Lung (tissue), 17 donors: ENCODE measurements at places on chromosomes 6 and 20. TPM values are rescaled to one million over a fixed set of nuclear protein-coding genes. Genes with fewer than 3 reads are reported as not detected.
A peak's percentile ranks its signal among the peaks of the same experiment; 100 is the strongest.

DNA sequence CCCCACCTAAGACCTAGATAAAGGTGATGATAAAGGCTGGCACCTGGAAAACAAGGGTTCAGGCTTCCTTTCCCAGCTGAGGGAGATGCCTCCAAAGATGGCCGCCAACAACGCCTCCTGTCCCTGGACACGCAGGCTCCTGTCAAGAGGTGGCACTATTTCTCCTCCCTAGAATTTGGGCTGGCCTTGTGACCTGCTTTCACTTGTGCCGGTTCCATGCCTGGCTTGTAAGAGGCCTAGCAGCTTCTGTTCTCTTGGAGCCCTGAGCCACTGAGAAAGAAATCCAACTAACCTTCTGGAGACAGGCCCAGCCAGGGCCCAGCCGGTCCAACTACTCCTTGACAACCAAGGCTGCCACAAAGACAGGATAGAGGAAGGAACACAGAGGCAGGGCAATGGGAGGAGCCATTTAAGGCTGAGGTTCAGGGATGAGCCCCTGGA is 60.2 kb upstream of the RALY start:
- peak; percentile 71 for DNase-seq

- DNase-seq: no peak
These were observed 84.2 kb downstream of the TCP11 start for GRCh38 chr6:35056952-35057351.

DNA sequence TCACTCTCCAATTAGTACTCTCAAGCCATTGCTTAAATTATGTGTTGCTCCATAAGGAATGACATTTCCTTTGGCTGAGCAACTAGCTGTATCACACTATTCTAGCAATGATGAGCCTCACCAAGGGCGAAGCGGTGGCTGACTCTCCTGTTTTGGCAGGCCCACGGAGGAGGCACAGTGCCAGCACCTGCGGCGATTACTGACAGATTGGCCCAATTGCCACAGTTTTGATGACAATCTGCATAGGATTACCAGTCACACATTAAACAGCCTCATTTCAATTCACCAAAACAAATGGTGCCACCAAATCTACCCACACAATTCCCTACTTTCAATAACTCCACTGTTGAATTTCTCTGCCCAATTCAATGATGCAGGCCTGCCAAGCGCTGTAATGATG is 286.9 kb downstream of the PTPRK start:
- no peak for DNase-seq

- DNase-seq: no peak
These were observed 48.9 kb downstream of the CDH22 start for GRCh38 chr20:46259260-46259859.

- no peak for DNase-seq
These were observed 102.9 kb downstream of the CDH4 start for GRCh38 chr20:61354901-61355495.

TSHZ2 gene
- total RNA-seq: 5.6 TPM

DNA sequence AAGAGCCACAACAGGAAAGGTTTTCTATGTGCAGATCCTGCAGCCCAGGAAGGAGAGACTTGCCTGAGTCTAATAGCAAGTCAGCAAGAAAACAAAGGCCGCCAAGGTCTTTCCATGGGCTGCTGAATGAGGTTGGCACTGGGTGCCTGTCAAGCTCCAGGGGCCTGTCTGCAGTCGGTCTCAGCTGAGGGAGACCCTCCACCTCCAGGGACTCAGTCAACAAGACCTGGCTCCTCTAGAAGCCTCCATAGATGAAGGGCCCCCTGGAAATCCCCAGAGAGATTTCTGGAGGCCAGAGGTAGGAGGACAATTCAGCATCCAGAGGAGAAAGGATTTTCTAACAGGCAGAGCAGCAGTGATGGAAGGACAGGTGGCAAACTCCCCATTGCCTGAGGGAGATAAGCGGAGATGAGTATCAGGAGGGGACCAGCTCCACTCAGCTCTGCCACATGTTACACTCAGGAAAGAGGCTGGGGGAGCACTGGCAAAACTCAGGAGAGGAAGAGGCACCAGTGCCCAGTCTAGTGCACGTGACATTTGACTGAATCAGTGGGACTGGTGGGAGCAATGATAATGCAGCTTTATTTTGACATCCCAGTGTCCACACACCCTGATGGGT is 33.5 kb upstream of the FKBP1A start:
- DNase-seq: no peak

DNA sequence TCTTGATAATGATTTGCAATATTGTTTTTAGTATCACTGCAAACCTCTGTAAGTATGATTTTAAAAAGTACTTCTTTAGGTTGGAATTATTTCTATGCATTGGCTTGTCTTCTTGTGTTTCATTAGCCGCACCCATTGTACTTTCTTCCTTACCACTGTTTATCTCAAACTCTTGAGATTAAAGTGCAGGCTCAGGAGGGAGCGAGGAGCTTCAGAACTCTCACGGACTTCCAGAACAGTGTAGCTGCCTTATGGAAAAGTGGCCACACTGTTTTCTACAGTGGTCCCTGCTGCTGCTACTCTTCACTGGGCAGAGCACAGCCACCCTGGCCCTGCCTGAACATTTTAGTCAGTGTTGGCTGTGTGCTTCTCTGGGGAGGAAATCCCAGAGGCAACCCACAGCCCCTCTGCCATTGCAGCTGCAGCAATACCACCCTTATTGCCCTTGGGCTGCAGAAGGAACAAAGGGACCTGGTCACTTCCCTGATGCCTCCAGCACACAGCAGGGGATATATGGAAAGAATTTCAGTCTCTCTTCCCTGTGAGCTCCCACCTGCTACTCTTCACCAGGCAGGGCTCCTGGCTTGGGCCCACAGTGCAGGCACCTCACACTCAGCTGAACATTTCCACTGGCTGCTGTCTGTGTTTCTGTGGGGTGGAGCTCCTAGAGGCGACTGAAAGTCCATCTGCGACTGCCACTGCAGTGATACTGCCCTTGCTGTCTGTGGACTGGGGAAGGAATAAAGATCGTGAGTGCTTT is 91.7 kb upstream of the MAP3K4 start:
- no peak for DNase-seq

FAM209B gene
- total RNA-seq: 0.55 TPM

GRCh38 chr6:36571122-36572043 is 22.8 kb upstream of the SRSF3 start:
- DNase-seq: no peak

ETV7 gene
- total RNA-seq: 3.5 TPM

DNA sequence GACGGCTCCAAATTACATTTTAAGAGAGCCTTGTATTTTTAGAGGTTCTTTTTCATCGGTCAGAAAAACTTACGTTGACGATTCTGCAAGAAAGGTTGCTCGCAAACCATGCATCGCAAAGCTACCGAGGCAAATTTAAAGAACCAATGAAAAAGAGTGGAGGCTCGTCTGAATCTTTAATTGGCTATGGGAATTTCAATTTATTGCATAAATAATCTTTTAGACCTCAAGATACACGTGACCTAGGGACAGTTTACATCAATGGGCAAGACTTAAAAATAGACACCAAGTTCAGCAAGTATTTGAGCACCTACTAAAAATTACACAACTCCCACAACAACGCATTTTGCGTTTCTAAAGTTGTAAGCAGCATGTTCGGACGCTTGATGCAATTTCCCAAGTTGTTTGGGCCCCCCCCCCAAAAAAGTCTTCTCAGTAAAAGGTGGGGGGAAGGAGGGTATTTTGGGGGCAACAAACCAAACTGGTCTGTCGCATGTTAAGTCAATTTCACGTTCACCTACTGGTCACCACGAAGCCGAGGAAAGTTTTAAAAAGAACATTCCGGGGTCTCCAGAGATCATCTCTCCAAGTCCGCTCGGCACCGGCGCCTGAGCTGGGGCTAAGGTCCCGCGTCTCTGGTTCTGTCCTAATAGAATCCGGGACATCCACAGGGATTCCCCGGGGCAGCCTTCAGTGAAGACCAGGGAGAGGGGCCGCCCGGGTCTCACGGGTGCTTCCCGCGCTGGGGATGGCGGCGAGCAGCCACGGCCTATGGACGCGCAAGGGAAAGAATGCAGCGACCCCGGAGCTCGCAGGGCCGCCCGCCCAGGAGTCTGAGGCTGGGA is 851 bp downstream of the SNX5 start:
- peak; percentile 52 for DNase-seq

CRIP3 gene
- 0.83 TPM for total RNA-seq

DNA sequence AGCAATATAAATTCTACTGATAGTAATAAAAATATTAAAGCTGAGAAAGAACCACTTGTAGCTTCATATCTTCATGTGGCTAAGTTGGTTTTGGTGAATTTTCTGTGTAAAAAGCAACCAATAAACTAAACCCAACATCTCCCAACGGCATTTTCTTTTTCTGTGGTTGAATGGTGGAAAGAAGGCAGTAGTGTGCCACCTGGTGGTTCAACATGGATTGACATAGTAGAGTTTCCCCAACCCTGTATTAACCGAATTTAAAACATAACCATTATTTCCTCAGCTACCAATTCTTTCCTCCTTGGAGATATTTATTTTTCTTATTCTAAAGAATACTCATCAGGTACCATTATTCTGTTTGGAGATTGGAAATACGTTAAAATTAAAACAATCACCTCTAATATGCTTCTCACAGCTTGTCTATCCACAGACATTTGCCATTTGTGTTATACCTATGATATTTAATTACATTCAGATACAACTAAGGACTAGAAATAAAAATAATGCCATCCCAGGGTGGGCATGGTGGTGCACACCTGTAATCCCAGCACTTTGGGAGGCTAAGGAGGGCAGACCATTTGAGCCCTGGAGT is 117.1 kb upstream of the EEF1E1 start:
- peak; percentile 71 for DNase-seq

DNA sequence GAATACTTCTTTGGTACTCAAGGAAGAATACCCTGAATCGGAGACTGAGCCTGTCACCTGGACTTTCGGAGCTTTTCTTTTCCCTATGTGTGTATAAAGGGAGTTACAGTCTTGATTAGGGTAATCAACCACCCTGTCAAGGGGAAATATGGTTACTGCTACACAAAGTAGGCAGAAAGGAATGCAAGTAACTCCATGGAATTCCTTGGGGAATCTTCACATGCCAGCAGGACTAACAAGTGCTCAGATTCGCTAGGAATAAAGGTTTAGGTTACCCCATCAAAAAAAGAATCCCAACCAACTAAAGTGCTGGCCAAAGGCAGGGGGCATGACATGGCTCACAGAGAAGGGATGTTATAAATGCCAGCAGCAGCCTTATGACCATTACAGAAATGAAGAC is 10.4 kb downstream of the KCNS1 start:
- no peak for DNase-seq

MOXD1 gene
- total RNA-seq: 37.5 TPM

GRCh38 chr6:40992746-40993145 is 46.3 kb downstream of the UNC5CL start:
- DNase-seq: no peak

- DNase-seq: peak; percentile 69
These were observed 57.1 kb downstream of the ITCH start for GRCh38 chr20:34420146-34420545.

DNA sequence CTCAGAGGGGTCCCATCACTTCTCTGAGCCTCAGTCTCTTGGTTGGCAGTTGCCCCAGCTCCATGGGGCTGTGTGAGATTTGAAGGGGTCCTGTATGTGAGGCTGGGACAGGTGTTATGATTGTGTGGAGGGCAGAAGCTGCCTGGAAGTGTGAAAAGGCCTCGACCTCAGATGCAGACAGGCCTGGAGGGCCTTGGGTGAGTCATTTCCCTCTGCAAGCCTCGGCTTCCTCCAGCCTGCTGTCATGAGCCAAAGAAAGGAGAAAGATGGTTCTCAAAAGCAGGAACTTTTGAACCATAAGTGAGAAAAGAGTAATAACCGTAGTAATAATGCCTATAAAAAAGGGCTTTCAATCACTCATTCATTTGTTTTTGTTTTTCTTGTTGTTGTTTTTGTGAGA is 37.5 kb downstream of the SNAI1 start:
- DNase-seq: no peak

- no peak for DNase-seq
These were observed 77.2 kb downstream of the DNAH8 start for GRCh38 chr6:38792356-38792755.

DNA sequence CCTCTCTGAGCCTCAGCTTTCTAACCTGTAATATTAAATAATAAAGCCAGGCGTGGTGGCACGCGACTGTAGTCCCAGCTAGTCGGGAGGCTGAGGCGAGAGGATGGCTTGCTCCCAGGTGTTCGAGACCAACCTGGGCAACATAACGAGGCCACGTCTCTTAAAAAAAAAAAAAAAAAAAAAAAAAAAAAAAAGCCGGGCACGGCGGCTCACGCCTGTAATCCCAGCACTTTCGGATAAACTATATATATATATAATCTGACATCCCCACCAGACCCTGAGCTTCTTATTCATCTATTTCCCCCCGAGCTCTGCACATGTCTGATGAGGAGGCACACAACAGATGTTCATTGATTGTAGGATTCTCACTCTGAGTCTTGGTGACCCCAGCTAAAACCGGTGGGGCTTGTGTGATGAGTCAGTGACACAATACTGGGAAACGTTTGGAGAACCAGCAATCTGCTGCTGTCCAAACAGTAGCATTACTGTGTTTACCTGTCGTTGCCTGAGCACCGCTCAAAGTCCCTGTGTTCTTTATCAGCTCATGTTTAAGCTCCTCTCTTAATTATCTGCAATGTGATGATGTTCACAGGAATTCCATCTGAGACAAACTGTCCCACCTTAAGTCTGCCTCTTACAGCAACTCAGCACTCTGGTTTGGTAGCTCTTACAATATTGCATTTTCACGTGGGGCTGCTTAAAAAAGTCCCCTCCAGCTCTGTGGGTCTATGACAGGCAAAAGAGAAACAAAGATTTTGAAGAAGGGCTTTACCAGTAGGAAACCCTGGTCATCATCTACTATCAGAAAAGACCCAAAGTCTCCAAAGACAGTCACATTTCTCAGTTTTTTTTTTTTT is 1.0 kb upstream of the SPATA2 start:
- DNase-seq: peak; percentile 64

DNA sequence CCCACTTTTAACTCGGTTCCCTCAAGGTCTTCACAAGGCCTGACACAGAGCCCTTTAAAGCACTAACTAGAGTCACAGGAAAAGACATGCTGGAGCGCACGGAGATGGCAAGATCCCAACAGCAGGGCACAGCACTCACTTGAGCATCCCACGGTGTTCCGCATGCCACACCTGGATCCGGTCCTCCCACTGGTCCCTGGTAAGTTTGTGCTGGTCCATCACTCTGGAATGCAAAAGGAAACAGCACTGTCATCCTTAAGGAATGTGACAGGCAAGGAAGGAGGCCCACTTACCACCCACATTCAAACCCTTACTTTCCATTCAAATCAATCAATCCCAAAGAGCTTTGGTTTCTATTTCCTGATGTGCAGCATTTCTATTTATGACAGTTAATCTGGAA is 34.7 kb downstream of the EZR start:
- DNase-seq: no peak

- no peak for DNase-seq
These were observed 351.7 kb downstream of the CDC5L start for GRCh38 chr6:44739181-44739580.
